ENCODE measurements at places on chromosomes 6 and 20.

GRCh38 chr6:105181981-105182515, 2.2 kb upstream of the POPDC3 start:
- no peak for DNase-seq

- DNase-seq: no peak
Measured at GRCh38 chr6:3758842-3759144, 7.3 kb upstream of the PXDC1 start.

GRCh38 chr20:36538026-36538722, 3.1 kb upstream of the MYL9 start:
- no peak for DNase-seq

DNA sequence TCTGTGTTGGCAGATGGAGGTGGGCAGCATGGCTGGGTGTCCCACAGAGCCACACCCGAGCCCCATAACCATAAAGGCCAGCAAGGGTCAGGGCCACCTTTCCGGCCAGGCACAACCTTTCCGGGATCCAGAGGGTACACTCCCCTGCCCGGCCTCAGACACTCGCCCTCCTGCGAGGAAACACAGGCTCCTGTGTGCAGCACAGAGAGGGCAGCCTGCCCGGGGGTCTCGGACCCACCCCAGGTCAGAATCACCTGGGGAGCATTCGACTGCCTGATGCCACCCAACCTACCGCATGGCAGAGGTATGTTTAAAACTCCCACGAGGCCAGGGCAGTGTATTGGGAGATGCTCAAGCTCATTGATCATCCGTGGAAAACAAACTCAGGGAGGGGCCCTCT, 260.3 kb downstream of the TAF4 start:
- no peak for DNase-seq
